ENCODE measurements at places on chromosomes 2 and 18.
A peak's percentile ranks its signal among the peaks of the same experiment; 100 is the strongest.

DNA sequence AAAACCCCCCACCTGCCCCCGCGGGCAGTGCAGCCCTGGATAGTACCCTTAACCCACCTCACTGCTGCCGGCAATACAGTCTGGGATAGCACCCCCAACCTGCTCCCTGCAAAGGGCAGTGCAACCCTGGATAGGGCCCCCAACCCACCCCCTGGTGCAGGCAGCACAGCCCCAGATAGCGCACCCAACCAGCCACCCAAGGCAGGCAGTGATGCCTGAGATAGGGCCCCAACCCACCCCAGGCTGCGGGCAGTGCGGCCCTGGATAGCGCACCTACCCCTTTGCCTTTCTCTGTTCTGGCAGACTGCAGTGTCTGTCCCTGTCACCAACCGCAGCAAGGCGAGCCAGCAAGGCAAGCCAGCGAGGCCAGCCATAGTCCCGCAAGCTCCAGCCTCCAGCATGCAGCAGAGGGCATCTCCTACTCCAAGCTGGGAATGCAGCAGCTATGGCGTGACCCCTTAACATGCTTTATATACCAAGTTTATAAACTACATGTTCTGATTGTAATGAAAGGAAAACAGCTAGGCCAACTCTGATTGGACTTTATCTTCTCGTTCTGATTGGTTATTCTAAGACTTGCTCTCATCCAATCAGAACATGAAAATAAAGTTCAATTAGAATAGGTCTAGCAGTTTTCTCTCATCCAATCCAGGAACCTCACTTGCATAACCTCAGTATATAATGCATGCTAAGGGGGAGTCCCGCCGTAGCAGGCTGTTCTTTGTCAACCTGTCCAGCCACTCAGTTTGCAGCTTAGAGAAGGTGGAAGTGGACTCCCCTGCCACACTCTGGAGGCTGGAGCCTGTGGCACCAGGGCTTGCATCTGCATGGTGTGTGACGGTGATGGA lies 34.1 kb upstream of the ANKRD62 start:
- no peak for DNase-seq

DNA sequence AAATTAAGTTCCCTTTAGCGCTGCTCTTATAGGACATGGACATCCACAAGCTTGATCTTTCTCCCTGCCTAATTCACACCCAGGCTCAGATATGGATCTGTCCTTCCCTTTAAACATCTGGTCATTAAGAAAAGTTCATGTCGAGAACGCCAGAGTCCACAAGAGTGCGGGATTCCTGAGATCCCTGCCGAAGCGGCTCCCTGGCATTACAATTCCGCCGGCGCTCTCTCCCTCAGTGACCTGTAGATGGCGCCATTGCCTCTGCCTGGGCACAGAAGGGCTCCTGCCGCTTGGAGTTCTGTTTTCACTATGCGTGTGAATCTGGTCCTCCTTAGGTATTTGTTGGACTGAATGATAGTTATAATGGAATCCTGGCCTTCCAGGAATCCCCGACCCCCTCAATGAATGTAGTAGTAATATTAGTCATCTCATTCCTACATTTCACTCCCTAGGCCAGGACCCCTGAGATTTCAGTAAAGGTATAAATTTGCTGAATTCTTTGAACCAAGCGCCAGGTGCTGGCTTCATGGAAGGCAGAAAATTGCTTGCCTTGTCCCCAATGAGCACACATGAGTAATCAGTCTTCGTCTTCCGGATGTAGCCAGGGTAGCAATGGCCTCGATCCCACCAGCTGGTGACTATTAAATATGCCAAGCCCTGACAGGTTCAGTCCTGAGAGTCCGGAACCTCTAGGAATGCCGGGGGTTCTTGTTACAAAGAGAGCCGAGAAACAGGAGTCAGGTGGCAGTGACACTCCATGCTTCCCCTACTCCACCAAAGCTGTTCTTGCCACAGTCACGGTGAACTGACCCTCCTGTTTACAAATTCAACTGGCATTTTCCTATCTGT lies 26.4 kb upstream of the CD207 start:
- peak; percentile 89 for DNase-seq

- no peak for DNase-seq
These were observed 672.0 kb upstream of the SYT4 start for GRCh38 chr18:43949291-43949690.

DNA sequence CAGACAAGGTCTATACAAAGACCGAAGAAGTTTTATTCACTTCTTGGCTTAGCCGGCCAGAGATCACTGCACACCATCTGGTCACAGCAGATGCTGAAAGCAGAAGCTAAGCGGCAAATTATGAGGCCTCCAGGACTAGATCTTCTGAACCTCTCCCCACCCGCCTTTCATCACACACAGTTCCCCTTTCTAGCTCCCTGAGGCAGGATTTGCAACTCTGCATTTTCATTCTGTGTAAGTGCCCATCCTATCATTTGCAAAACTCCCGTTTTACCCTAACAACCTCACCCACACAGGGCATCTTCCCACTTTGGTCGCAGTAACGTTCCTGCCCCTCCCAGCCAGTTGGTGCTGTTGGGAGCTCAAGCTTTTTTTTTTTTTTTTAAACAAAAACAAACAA lies 3.1 kb upstream of the MOB1A start:
- no peak for DNase-seq

GRCh38 chr18:26252411-26252810 lies 26.2 kb downstream of the TAF4B start:
- DNase-seq = no peak

GRCh38 chr2:149702571-149702970 lies 115.0 kb upstream of the MMADHC start:
- DNase-seq = no peak

DNA sequence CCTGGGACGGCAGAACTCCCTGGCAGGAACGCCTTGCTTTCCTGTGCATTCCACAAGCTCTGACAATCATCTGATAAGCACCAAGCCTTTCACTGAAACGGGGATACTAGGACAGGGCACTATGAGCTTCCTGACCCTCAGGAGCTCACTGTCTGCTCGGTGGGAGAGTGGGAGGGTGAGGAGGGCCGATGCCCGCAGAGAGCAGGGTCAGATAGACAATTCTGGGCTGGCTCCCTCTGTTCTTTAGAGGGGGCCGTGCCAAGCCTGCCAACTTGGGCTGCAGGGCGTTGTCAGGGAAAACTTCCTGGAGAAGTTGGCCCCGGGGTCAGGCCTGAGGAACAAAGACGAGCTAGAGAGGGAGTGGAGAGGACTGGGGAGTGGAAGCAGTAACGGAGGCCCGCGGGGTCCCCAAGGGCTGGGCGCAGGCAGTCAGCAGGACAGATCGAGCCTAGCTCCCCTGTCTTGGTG lies 82.0 kb downstream of the CTAGE1 start:
- no peak for DNase-seq

GRCh38 chr18:58263055-58263957 lies 219.3 kb downstream of the NEDD4L start:
- DNase-seq = no peak

GRCh38 chr2:207088276-207088675 lies 77.5 kb downstream of the KLF7 start:
- DNase-seq = no peak

- DNase-seq = no peak
These were observed 307.4 kb upstream of the KLHL29 start for GRCh38 chr2:23077596-23077995.

DNA sequence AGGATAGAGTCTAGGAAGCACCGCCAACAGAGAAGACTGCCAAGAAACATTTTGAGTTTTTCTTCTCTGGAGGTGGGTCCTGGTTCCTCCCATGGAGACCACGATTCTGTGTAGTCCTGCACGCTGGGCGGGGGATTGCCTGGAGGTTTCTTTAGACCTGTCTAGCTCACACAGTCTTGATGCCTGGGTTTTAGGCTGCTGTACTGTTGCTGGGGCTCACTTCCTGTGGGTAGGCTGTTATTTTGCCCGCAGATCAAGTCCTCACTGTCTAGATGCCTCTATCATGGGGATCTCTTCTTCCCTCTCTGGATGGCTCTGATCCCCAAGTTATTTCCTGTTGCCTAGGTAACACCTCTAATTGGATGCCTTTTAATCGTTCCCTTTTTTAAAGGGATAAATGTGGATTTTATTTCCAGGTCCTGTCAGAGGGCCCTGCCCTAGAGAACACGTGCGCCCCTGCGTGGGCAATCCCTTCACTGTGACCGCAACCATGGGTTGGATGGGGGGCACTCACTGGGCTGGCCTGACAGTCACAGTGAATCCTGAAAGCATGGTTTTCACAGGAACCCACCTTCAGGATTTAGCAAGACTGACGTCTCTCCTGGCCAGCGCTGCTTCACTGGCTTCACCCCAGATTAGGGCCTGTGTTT lies 115.7 kb downstream of the MSH2 start:
- DNase-seq = no peak

DNA sequence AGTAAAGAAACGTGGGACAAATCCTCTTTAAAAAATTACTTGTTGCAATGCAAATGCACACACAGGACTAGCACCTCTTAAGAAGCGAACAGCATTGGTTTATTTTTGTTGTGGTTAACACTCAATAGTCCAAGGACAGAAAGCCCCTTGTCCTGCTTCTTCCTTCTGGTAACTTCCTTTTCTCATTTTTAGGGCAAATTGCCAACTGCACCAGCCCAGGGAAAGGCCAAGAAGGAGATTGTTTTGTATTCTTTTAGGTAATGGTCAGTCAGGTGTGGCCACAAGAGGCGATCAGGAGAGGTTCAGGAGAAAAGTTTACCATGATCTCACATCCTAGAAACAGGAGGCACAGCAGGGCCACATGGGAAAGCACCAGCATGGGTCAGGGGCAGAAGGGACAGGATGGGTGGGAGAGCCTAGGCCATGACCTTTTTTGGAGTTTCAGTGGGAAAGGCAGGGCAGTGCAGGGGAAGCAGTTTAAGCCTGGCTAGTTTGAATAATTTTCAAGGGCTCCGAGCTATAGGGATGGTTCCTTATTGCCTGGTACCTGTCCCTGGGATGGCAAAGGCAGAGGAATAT lies 73.0 kb downstream of the CHRNA1 start:
- DNase-seq = no peak

GRCh38 chr2:225494100-225494459 lies 94.6 kb downstream of the NYAP2 start:
- no peak for DNase-seq

DNA sequence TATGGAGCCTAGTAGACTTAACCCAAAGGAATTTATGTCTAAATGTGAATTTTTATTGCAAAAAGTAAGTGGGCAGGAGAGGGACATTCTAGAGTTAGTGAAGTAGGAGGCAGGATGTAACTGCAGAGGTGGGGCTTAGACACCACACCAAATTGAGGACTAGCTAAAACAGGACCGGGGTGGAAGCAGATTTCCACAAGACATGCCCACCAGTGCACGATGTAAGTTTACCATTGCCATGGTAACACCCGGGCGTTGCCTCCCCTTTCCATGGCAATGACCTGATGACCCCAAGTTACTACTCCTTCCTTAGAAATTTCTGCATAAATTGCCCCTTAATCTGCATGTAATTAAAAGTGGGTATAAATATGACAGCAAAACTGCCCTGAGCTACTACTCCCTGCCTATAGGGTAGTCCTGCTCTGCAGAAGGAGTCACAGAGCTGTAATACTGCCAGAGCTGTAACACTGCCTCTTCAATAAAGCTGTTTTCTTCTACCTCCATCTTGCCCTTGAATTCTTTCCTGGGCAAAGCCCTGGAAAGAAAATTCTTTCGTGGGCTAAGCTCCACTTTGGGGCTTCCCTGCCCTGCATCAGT lies 509.7 kb downstream of the ERBB4 start:
- DNase-seq = no peak

DNA sequence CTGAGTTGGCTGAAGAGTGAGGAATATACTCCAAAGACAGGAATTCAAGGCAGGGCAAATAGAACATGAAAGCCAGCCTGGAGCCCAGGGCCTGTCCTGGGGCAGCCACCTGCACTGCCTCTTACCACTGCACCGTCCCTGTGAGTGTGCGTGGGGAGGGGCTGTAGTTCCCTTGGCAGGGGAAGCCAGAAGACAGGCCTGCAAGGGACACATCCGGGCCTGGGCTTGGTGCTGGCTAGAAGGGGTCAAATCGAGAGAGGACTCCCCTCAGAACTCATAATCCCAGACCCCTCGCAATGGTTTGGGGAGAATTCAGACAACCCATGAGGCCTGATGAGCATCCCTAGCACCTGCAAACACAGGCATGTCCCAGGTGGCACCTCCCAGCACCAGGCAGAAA lies 87.0 kb downstream of the HDAC4 start:
- peak; percentile 14 for DNase-seq

GRCh38 chr2:1818404-1818803 lies 74.1 kb upstream of the PXDN start:
- DNase-seq = no peak

DNA sequence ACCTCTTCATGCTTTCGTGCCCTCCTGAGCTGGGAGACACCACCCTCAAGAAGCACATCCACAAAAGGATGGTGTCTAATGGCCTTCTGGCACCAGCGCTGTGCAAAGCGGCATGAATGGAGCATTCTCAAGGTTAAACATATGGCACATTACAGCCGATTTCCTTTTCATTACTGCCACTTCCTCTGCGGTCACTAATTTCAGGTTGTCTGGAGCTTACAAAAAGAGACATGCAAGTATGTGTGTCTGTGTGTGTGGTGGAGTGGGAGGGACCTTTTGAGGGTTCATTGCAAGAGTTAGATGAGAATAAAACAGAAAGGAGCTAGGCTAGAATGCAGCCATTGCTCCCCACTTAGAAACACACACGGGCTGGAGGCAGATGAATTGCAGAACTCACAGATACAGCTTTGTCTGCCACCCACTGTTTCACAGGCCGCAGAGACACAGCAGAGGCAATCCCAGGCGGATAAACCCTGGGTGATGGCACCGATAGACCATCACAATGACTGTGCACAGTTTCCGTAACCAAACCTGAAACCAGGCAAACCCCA lies 76.0 kb downstream of the TGIF1 start:
- no peak for DNase-seq

DNA sequence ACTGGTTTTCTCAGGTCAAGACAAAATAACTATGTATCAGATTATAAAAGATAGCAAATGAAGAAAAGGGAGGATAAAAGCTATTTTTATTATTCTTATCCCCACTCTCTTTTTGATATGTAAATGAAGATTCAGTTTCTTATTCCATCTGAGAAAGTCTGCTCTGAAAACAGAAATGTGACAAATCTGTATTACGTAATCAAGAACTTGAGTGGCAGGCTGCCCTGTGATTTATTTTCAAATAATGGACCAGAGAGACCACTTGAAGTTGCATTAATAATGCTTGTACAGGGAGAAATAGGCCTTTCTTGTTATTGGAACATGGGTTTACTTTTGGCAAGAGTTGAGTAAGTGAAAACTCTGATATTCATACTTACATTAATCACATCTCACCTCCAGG lies 727.4 kb downstream of the DPP10 start:
- no peak for DNase-seq

DNA sequence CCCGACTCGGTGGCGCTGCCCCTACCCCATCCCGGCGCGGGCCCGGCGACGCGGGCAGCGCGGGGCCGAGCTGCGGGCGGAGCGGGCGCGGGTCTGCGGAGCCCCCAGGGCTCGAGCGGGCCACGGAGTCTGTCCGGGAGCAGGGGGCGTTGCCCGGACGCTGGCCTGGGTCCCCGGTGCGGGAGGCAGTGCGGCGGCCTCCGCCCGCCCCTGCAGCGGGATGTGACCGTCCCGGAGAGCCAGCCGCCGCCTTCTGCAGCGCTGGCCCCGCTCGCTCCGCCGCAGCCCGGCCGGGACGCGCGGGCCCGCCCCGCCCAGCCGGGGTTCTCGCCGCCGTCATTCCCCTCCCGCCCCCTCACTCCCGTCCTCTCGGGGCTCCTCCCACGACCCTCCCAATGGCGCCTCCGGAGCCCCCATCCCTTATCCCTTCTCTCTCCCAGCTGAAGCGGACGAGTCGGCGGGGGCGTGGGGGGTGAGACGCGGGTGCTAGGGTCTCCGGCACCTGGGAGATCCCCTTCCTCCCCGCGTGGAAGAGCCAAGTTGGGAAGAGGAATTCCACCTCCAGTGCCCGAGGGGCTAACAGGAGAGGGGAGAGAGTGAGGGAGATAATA lies at the start of gene FNDC4:
FNDC4 (minus strand) TSS at position 257 of the 611 bp plus-strand sequence. CDS start 521 bp downstream, outside the sequence.
- peak; percentile 58 for DNase-seq

- DNase-seq = no peak
These were observed 1.1 kb downstream of the PRKRA start for GRCh38 chr2:178449700-178450523.

Measured in H9 (cell line).